ENCODE measurements at places on chromosomes 11 and 22. TPM values are rescaled to one million over a fixed set of nuclear protein-coding genes. Genes with fewer than 3 reads are reported as not detected.
A peak's percentile ranks its signal among the peaks of the same experiment; 100 is the strongest.

DNA sequence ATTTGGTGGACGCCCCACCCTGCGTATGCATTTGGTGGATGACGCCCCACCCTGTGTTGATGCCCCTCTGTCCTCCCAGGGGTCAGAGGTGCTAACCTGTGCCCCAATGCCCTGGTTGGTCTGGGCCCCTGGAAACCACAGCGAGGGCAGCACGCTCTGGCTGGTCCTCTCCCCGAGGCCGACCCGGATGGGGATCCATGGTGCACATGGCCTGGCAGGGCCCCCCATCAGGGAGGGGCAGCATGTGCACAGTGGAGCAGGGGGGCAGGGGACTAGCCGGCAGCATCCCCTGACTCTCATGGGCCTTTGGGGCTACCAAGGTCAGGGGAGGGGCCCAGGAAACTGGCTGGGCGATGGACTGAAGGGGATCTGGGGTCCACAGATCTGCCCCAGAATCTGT lies 7.6 kb upstream of the MUC5AC start:
- no peaks in the 10 kb centered on the region for H3K36me3 ChIP-seq
- DNase-seq = no peak
- H3K27ac ChIP-seq = no peak overlapping the region
- no peak overlapping the region for H3K4me3 ChIP-seq
- H3K4me1 ChIP-seq = peaks cover 8% of the 10 kb centered on the region

DNA sequence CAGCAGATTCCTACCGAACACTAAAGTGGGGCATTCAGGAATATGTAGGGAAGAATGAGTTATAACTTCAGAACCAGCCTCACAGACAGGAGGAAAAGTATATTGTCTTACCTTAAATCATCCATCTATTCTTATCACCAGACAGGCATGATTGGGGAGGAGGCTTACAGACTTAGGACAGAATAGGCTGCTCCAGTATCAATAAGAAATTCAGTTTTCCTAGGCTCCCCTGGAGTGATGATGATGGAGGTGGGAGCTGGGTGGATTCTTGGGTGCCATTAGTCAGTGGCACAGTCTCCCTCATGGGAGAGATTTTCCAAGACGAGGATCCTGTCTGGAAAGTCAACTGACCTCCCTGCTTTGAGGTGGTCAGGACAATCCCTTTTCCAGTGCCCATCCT lies 225.0 kb downstream of the AASDHPPT start:
- H3K27me3 ChIP-seq = no peaks in the 10 kb centered on the region
- no peak overlapping the region for H3K4me3 ChIP-seq
- no peak for DNase-seq
- no peaks in the 10 kb centered on the region for H3K36me3 ChIP-seq

The MED19 gene
- 15.0 TPM for total RNA-seq

GRCh38 chr11:105861225-105861624 lies 160.8 kb downstream of the MSANTD4 start:
- H3K36me3 ChIP-seq = no peaks in the 10 kb centered on the region
- H3K27ac ChIP-seq = no peak overlapping the region
- no peak overlapping the region for H3K4me3 ChIP-seq
- no peaks in the 10 kb centered on the region for H3K4me1 ChIP-seq
- H3K27me3 ChIP-seq = no peaks in the 10 kb centered on the region

- peaks cover 29% of the 10 kb centered on the region for H3K27me3 ChIP-seq
- no peak for DNase-seq
- H3K4me1 ChIP-seq = no peaks in the 10 kb centered on the region
- H3K27ac ChIP-seq = no peak overlapping the region
These were observed 50.5 kb upstream of the WNT7B start for GRCh38 chr22:46027211-46028105.

DNA sequence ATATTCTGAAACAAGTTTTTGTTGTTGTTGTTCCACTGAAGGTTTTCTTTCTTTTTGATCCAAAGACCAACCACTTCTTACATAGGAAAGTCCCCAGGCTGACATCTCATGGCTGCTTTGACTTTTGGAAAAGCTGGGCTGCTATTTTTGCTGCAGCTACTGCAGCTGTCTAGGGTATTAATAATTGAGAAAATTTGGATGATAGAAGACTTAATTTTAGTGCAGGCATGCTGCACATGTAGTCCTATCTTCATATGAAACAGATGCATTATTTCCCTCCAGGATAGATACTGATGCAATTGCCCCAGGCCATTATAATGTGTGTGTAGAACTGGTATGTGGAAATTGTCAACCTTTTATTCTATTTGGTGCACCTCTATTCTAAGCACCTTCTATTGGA lies 131.4 kb downstream of the NAV2 start:
- no peak overlapping the region for H3K4me3 ChIP-seq
- H3K36me3 ChIP-seq = no peaks in the 10 kb centered on the region
- H3K27ac ChIP-seq = no peak overlapping the region
- DNase-seq = no peak
- no peaks in the 10 kb centered on the region for H3K4me1 ChIP-seq

DNA sequence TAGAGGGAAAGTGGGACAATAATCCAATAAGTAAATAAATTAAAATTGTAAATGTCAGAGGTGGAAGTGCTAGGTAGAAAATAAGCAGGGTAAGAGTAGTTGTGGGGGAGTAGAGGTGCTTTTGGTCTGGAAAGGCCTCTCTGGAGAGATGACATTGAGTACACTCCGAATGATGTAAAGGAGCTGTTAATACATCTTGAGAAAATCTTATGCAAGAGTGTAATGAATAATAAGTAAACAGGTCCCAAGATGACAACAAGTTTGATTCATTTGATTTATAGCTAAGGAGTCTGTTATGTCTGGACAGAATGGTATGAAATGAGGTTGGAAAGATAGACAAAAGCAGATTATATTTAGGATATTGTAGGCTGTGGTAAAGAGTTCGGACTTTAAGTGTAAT lies 87.5 kb downstream of the TMEM135 start:
- no peaks in the 10 kb centered on the region for H3K27me3 ChIP-seq
- no peaks in the 10 kb centered on the region for H3K36me3 ChIP-seq
- H3K27ac ChIP-seq = no peak overlapping the region
- no peaks in the 10 kb centered on the region for H3K4me1 ChIP-seq
- no peak overlapping the region for H3K4me3 ChIP-seq

GRCh38 chr11:78432956-78433355 lies 15.3 kb upstream of the GAB2 start:
- no peak overlapping the region for H3K4me3 ChIP-seq
- H3K36me3 ChIP-seq = no peaks in the 10 kb centered on the region
- H3K4me1 ChIP-seq = peaks cover 26% of the 10 kb centered on the region
- no peak overlapping the region for H3K27ac ChIP-seq

DNA sequence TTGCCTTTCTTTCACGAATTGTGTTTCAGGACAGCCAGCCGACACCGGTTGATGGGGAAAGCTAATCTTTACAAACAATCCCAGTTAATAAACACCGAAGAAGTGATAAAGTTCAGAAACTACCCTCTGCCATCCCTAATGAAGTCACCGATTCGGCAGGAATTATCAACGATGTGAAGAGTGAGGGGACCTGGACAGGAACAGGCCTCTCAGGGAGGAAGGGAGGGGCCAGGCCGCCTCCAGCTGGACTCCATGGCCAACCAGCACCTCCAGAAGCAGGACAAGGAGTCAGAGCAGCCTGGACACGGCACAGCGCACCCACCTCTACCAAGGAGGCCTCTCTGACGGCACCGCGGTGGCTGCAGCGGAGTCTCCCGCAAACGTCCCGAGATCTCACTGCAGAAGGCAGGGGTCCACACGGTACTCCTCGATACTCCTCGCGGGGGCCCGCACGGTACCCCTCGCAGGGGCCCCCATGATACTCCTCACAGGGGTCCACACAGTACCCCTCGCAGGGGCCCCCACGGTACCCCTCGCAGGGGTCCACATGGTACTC lies 3.9 kb downstream of the TOLLIP start:
- H3K27me3 ChIP-seq = no peaks in the 10 kb centered on the region
- DNase-seq = no peak
- H3K4me3 ChIP-seq = no peak overlapping the region
- H3K36me3 ChIP-seq = no peaks in the 10 kb centered on the region
- H3K27ac ChIP-seq = no peak overlapping the region
- H3K4me1 ChIP-seq = peaks cover 39% of the 10 kb centered on the region

- no peaks in the 10 kb centered on the region for H3K36me3 ChIP-seq
- no peak for DNase-seq
- no peak overlapping the region for H3K4me3 ChIP-seq
- no peaks in the 10 kb centered on the region for H3K4me1 ChIP-seq
These were observed 957.2 kb downstream of the BRD1 start for GRCh38 chr22:48870436-48870835.

- no peaks in the 10 kb centered on the region for H3K36me3 ChIP-seq
- H3K4me3 ChIP-seq = peak overlapping the region; percentile 32
- peaks cover 66% of the 10 kb centered on the region for H3K4me1 ChIP-seq
- no peaks in the 10 kb centered on the region for H3K27me3 ChIP-seq
- DNase-seq = peak; percentile 78
These were observed 77.6 kb downstream of the PACSIN2 start for GRCh38 chr22:42937164-42937843.

DNA sequence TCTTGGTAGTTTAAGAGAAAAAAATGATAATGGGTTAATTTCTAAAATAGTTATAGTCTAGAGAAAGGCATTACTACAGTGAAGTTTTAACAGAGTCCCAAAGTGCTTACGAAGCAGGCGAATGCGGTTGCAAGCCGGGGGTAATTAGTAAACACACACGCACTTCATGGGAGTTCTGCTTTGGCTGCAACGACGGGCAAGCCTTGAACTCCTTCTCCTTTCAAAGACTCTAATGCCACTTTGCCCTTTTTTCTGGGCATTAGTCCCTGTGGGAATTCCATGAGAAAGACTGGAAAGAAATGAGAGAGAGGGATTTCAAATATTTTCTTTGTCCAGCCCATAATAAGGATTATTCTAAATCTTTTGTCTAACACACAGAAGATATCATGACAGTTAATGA lies 66.1 kb downstream of the TENM4 start:
- no peak overlapping the region for H3K27ac ChIP-seq
- no peaks in the 10 kb centered on the region for H3K27me3 ChIP-seq
- DNase-seq = no peak
- no peak overlapping the region for H3K4me3 ChIP-seq
- no peaks in the 10 kb centered on the region for H3K36me3 ChIP-seq

GRCh38 chr11:13434247-13435205 lies 28.5 kb downstream of the BTBD10 start:
- H3K27ac ChIP-seq = no peak overlapping the region
- H3K27me3 ChIP-seq = no peaks in the 10 kb centered on the region
- DNase-seq = no peak
- no peaks in the 10 kb centered on the region for H3K36me3 ChIP-seq
- H3K4me3 ChIP-seq = no peak overlapping the region

DNA sequence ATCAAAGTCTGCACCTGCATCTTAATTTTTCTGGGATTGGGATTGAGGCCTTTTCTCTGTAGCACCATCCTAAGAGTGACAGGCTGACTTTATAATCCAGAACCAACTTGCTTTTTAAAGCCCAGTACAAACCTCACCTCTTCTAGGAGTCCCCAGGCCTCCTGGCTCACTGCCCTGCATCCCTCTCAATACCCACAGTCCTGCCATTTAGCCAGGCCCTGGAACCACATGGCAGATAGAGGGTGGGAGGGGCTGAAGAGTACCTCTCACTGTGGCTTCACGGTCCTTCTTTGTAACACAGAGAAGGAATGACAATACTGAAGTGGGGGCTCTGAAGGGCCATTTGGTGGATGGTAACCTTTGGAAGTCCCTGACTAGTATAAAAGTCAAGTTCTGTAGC lies 63.5 kb upstream of the PHOX2A start:
- H3K27ac ChIP-seq = no peak overlapping the region
- no peak overlapping the region for H3K4me3 ChIP-seq
- H3K36me3 ChIP-seq = peaks cover 59% of the 10 kb centered on the region
- H3K27me3 ChIP-seq = no peaks in the 10 kb centered on the region
- H3K4me1 ChIP-seq = peaks cover 9% of the 10 kb centered on the region

DNA sequence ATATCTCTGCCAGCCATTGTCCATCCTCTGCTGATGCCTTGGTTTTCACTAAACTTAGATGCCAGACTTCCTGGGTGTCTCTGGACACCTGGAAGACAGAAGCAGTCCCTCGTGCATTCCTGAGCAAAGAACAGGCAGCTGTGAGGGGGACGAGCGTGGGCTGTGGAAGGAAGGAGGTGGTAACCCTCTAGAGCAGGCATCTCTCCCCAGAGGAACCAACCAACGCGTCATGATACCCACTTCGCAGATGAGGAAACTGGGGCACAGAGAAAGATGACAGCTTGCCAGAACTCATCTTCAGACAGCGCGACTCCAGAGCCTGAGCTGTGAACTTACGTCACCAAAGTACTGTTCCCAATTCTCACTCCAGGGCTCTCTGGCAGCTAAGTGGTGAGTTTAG lies 123.4 kb downstream of the OPCML start:
- no peaks in the 10 kb centered on the region for H3K27me3 ChIP-seq
- no peaks in the 10 kb centered on the region for H3K36me3 ChIP-seq
- H3K4me1 ChIP-seq = no peaks in the 10 kb centered on the region
- H3K27ac ChIP-seq = no peak overlapping the region
- no peak overlapping the region for H3K4me3 ChIP-seq
- no peak for DNase-seq
